CD4-positive, alpha-beta memory T cell (primary cell): ENCODE measurements at places on chromosomes 5 and 9.

DNA sequence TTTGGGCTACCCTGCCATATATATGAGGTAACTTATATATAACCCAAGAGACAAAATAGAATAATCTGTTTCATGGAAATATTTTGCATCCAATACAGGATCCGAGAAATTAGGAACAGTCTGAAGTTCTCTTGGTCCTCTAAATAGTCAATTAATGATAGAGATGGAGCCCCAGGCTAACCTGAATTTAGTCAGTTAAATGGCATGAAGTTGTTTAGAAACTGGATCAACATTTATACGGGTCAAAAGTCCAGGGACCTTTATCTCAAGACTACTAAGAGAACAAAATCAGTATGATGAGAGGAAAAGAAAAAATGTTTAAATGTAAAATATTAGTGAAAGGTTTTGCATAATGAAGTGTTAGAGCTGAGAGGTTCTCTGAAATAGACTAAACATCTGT, 303.3 kb upstream of the ACTBL2 start:
- no peak for DNase-seq

DNA sequence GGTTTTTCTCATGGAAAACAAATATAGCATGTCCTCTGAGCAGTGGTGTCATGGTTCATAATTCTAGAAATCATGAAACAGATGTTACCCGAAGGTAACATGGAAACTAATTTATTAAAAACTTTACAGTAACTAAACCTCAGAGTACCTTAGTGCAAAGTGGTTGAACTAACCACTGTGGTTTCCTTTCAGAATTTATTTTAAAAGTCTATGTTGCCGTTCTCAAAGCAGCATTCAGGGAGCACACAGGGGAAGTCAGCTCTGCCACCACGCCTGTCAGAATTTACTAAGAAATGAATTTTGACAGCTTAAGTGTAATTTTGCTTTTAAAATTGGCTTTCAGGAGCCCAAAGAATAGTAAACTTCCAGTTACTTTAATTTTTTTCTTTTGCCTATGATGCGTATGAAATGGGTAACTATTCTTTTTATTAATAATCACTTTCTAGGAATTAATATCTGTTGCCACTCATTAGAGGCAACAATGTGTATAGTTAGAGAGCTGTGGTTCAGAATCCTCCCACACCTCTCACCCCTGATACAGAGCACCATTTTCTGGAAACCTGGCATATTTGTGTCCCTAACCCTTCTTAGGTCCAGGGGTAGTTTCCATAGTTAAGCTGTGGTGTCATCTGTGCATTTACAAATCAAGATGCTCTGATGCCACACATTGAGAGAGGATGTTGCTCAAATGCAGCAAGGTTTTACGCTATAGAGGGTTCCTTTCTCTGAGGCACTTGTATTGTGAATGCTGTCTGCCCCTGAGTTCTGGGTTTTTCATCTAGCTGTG, 202.6 kb downstream of the ZSWIM6 start:
- DNase-seq, result peak; percentile 0

DNA sequence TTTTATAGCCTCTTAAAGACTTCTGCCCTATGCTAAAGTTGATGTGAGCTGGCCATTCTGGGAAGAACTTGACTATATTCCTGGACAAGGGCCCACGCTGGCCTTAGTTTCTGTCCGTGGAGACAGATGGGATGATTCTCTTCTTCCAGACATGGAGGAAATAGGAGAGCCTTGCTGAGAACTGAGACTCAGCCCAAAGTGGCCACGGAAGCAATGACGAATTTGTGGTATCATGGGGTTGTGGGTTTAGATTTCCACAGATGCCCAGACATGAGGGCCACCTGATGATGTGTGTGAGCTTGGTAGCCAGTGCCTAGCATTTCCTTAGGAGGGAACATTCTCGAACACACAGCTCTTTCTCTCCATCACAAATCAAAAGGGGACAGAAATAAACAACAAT, 309.1 kb downstream of the NSG2 start:
- no peak for DNase-seq

GRCh38 chr5:115859378-115859777, 17.6 kb downstream of the AP3S1 start:
- no peak for DNase-seq

DNA sequence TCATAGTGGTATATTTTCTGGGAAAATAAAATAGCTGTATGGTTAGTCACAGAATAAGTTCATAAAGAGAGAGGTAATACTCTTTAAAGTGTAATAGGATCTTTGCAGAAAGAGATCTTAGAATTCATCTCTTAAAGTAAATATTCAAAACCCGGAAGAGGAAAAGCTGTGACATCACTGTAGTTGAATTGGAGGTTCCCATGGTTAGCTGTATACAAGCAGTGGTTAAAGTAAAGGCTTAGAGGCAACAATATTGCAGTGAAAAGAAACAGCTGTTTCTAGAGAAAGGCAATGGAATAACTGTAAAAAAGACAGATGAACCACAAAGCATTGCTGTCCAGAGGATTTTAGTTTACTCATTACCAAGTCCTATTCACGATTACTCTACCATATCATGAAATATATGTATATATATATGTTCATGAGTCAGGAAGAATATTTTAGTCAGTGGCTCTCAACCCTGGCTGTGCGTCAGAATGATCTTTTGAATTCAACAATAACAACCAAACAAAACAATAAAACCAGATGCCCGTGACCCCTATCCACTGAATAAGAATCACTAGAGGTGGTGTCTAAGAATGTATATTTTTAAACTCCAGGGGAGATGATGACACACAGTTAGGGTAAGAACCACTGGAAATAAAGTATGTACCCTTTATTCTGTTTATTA, 4.7 kb downstream of the ERCC6L2 start:
- peak; percentile 11 for DNase-seq

DNA sequence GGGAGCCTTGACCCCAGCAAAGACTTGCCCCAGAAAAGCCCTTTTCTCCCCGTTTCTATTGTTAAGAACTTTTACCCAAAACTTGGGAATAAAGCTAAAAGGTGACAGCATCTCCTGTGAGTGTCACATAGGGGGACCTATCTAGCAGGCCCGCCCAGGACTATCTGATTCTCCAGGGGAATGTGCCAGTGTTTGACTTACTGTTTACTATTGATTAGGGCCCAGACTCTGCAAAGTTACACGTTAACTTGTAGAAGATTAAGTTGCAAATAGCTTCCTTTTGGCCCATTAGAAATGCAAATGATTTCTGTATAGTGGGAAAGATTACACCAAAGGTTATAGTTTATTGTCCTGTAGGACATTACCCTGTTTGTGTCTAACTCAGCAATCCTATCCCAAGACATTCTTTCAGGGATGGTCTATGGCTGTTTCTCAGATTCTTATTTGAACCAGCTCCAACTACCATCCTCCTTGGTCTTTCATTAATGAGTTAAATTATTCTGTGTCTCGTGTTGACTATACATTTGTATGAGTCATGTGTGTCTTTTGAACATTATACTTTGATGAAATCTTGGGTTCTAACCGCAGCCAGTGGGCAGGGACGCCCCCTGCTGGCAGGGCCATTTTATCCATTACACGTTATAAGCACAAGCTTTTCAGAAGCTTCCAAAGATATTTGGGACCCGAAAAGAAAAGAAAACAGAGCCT, 60.7 kb downstream of the HRH2 start:
- peak; percentile 33 for DNase-seq
